ENCODE measurements at places on chromosomes 1 and 21. TPM values are rescaled to one million over a fixed set of nuclear protein-coding genes. Genes with fewer than 3 reads are reported as not detected.

FAM131C gene
- total RNA-seq = 0.72 TPM

- DNase-seq = no peak
Measured at GRCh38 chr1:247360991-247361731, 29.5 kb upstream of the ZNF496 start.

DNA sequence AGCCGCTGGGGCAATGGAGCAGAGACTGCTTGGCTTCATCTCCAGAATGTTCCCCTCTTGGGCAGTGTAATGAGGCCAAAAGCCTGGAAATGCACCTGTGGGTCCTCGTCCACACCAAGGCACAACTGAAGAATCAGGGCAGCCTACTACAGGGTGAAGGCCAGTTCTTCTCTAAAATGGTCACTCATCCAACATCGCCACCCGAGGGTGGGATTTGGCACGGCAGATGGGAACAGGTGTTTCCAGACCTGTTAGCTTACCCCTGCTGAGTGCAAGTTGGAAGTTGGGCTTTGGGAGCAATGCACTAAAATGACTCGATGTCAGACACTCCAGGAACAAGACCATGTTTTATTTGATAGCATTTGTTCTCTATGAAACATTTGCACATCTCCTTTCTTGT is 543.7 kb downstream of the NPHP4 start:
- no peak for DNase-seq

DNA sequence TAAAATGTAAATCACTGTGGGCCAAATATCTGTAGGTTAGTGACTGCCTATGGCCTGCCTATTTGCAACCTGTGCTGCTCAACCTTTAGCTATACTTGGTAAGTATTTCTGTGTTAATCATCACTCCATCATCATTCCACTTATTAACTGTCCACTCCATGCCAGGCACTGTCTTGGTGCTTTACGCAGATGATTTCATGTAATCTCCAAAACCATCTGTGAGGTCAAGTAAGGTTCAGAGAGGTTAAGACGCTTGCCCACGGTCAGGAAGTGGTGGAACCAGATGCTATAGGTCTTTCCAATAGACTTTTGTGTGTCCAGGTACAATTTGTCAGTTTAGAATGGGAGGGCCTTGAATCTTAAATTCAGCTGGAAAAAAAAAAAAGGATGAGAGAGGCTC is 10.8 kb upstream of the PHACTR4 start:
- no peak for DNase-seq

DNA sequence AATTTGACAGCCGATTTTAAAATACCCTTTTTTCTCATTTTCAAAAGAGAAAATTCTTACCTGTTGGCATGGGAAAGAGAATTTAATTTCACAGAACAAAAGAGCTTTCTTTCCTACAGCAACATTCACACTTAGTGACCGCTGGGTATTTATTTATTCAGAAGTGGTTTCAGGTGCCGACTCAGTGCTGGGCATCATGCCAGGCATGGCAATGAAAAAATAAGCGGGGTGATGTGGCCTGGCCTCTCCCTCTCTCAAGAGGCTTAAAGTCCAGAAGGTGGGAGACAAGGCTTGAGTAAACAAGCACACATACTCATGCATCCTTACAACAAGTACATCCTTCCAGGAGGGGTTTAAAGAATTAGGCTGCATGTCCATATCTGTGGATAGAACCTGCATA is 4.1 kb upstream of the PCP4 start:
- no peak for DNase-seq

DNA sequence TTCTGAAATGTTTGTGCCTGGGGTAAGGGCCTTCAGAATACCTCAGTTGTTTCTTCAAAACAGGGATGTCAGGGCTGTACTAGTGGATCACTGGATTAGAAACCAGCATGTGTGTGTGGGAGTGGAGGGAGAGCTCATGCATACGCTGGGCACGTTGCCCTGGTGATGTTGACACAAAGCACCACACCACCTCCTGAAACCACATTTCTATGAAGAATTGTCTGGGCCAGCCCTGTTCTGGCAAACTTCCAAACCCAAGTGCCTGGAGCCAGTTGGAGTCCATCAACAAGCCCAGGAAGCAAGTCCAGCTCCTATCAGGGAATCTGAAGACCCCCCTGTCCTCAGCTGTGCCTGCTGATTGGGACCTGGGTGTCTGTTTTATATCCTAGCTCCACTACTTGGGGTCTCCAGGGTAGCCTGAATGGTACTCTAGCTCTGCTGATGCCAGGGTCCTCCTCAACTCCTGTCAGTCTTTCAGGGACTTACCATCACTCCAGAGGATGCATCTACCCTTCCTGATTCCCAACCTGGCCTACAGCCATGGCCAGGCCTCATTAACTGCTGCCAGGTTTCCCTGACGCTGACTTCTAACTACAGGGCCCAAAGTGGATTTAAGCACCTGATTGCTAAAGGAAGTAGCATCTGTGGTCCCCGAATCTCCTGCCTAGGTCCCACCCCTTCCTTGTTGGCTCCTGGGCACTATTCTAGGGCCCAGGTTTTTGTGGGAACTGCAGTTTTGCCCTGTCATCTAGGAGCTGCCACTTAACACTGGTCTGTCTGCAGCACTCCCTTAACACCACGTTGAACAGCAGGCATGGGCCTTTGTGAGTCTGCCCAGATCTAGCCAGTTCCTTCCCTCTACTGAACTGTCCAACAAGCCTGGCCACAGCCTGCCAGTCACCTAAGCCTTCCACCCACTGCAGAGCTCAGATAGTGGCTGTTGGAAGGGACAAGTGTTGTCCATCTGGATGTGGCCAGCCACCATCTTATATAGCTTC is 45.5 kb downstream of the LPAR3 start:
- DNase-seq = peak; percentile 75

Data from suprapubic skin (tissue), 4 donors.